ENCODE measurements at places on chromosomes 2 and 18.

- DNase-seq, result peak; percentile 38
Observed at GRCh38 chr2:12412898-12413305, 303.8 kb upstream of the TRIB2 start.

DNA sequence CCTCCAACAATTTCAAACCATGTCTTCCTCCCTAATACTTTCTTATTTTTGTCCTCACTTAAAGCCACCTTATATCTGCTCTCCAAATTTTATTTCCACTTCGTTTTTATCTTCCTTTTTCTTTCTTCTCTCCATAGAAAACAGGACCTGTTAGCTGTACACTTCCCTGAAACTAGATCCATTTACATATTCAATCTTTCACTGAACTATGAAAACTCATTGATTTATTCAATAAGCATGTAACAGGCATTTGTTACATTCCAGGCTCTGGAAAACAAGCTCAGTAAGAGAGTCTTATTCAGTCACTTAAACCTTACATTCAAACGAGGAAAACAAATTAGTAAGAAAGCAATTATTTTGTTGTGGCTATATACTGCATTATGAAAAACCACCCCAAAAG, 1225.3 kb downstream of the SUCLG1 start:
- DNase-seq, result no peak

GRCh38 chr2:80062298-80062697, 242.3 kb downstream of the LRRTM1 start:
- no peak for DNase-seq

DNA sequence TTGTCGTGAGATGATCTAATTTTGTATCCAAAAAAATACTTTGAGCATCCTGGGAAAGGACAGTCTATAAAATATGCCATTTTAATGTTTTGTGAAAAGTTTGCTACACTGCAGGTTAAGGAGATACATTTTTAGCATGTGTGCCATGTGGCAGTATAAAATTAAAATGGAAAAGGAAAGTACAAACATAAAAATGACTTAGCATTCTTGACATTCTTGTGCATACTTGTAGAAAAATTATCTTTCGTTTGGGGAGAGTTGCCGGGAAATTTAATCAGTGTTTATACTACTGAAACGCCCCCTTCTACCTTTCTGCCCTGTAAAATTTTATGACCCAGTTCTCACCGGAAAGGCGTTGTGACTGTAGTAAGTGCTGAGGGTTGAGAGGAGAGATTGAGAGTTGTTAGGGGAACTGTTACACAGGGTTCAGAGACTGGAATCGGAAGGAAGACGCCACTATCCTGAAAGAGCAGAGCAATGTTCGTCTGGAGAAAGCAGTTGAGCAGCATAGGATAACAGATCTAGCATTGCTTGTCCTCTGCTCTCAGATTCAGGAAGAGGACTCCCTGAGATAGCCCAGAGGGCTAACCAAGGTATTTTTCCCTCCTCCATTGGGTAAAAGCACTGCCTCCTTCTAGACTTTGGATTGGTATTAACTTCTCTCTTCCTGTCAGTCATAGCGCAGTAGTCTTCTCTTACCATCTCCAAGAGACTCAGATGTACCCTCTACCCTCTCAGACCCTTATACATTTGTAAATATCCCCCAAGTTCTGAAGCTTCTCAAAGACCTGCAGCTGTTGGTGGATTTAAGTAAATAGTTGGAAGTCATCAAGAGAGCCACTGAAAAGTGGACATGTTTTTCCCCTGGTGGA, 2.7 kb downstream of the CDH20 start:
- DNase-seq, result peak; percentile 36

- no peak for DNase-seq
Observed at GRCh38 chr2:153405196-153405595, 73.4 kb downstream of the RPRM start.

GRCh38 chr2:123245156-123245555, 779.9 kb upstream of the CNTNAP5 start:
- DNase-seq, result no peak

DNA sequence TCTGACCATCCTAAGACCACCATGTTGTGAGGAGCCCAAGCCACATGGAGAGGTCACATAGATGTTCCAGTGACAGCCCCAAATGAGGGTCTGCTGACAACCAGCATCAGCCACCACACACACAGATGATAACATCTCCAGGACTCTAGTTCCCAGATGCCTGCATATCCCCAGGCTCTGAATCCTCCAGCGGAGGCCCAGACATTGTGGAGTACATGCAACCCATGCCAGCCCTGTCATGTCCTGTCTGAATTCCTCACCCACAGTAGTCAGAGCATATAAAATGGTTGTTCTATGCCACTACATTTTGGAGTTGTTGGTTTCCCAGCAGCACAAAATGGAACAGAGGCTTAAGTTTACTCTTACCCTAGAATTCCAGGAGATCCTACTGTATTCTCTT, 122.0 kb upstream of the SLC35G4 start:
- no peak for DNase-seq

DNA sequence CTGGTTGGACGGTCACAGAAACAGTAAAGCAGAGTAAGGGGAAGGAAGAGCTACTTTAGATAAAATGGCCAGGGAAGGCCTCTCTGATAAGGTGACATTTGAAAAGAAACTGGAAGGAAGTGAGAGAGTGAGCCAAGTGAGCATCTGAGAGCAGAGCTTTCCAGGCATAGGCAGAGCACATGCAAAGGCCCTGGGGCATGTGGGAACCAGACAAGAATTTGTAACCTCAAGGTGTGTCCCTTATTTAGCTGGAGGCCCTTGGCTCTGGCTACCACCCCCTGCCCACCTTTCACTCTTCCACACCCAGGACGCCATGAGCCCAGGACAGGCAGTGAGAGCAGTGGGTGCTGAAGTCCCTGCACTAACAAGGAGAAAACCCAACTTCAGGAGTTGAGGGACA, 116.0 kb downstream of the CELF4 start:
- DNase-seq, result no peak

- DNase-seq, result no peak
Observed at GRCh38 chr2:43267381-43267780, 41.0 kb upstream of the ZFP36L2 start.

DNA sequence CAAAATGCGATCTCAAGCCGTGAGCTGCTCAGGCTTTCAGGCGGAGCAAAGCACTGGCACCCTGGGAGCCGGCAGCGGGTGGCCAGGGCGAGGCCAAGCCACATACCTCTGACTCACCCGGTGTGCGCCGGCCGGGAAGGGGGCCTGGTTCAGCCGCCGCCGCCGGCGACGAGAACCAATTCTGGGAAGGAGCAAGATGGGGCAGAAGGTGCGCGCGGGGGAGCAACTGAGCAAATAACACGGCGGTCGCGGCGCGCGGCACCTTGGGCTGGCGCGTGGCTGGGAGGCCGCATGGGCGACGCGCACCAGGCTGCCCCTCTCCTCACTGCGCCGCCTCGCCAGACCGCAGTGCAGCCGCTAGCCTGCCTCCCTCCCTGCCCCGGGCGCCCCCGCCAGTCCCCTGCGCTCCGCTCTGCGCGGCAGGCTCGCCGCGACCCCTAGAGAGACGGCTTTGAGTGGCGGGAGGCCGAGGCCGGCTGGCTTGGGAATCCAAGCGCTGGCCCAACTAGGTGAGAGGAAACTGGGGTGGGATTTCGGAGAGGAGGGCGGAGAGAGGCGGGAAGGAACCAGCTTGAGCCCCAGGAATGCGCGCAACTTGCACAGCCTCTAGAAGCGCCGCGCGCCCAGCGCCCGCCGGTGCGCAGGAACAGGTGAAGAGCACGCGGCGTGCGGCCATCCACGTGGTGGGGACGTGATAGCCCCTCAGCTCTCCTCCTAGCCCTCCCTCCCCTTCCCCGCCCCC, 3.2 kb downstream of the NRP2 start:
- peak; percentile 74 for DNase-seq

DNA sequence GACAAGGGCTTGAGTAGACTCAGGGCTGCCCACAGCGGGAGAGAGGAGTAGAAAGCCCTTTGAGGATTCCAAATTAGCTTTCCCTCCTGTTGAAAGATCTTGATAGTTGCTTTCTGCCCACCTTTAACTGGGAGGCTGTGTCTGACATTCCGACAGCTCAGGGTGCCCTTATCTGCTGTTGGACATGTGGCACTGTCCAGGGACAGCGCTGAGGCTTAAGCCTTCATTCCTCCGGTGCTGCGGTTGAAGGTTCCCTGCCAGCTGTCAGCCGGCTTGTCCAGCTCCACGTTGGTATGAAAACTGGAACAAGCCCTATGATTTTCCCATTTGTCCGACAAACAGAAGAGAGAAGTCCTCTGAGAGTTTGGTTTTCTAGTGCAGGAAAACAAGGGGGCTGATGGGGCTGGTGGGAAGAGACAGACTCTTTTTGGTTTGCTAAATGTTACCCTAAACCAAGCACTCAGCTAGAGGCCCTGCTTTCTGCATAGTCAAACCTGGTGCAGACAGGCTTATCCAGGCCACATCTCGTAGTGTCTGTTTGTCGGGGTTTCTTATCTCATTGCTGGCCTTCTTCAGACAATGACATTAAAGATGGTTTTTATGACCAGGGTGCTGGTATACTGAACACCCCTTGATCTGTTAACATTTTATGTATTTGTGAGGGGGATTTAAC, 24.5 kb downstream of the GREB1 start:
- peak; percentile 19 for DNase-seq

DNA sequence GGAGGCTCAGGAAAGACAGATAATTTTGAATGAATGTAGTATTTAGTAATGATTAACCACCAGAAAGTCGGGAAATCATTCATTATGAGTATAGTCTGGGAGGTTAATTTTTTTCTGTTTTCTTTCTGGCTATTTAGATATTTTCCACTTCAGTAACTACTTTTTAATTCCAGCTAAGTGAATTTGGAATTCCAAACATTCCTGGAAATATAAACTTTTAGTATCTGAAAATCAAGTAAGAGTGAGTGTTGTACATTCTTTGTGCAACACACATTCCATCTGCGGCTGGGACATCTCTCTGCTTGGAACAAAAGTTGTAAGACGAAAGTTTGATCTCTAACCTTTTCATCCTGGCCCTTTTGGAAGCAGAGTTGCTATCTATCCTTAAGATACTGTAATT, 275.7 kb upstream of the SPRED2 start:
- no peak for DNase-seq

DNA sequence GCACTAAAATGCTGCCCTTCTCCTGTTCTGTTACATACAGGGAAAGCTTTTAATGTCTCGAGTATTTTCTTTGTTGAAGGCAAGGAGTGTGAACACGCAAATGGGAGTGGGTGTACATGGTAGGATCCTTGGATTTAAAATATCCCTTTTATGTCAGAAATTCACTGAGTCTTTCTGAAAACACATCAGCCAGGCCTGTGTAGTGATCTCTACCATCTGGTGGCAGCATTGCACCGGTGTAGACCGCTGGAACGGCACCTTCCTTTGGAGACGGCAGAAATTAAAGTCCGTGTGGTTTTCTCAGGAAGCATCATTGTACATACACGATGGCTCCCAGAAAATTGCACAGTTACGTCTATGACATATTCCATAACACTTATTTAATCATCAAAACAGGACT, 515.8 kb downstream of the GALR1 start:
- no peak for DNase-seq

DNA sequence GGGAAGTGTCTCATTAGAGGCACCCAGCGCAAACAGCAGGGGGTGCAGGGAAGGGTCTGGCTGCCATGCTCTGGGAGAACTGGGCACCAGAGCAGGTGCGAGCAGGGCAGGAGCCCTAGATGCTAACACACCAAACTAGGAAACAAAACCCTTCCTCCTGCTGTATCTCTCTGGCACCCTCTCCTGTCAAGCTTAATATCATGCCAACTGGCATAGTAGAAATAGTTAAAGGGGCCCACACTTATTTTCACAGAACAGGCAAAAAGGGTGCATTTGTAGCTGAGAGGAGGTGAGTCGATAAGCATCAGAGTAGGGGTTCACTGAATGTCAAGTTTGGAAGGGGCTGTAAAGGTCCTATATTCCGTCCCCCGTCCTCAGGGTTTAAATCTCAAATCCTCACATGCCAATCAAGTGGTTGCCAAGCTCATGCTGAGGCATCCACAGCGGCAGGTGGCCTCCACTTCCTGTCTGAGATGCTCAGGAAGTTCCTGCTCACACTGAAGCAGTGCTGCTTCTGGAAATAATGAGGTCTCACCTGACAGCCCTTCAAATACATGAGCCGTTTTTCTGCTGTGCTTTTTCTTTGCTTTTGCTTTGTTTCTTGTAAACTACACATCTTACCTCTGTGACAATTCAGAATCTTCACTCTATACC, 14.9 kb upstream of the ACKR3 start:
- no peak for DNase-seq

All from cardiac fibroblast (primary cell).